ENCODE measurements at places on chromosomes 6 and 20.

GRCh38 chr6:15574486-15574885 is 88.3 kb downstream of the DTNBP1 start:
- DNase-seq = peak; percentile 12

GRCh38 chr6:43171707-43172103 is 636 bp downstream of the SRF start:
- DNase-seq = no peak

GRCh38 chr6:35489995-35490791 is 6.7 kb downstream of the TEAD3 start:
- no peak for DNase-seq

DNA sequence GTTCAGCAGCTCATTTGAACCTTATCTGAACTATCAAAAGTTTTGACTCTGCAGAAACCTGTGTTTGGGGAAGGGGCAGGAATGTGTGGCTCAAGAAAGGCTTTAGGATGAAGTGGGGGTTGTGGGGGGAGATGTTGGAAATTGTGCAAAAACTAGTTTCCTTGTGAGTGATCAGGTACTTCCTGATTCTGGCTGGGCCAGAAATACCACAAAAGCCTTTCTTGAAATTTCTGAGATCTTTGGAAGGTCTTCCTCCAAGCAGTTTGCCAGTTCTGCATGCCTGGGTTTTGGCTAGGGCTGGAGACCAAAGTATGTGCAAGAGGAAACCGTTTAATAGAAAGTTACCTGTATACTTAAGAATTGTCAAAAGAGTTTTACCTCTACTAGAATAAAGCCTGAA is 116.6 kb downstream of the BMP2 start:
- no peak for DNase-seq

GRCh38 chr20:32871627-32872160 is 13.0 kb downstream of the EFCAB8 start:
- DNase-seq = no peak

- no peak for DNase-seq
These were observed 348.3 kb upstream of the POU3F2 start for GRCh38 chr6:98486057-98486456.

GRCh38 chr20:32535316-32535952 is 49.7 kb downstream of the NOL4L start:
- no peak for DNase-seq

GRCh38 chr6:73739096-73739495 is 43.1 kb downstream of the CD109 start:
- DNase-seq = peak; percentile 76

- DNase-seq = no peak
These were observed 118.2 kb downstream of the PRIM2 start for GRCh38 chr6:57435475-57436160.

GRCh38 chr6:24547243-24547642 is 52.5 kb downstream of the ALDH5A1 start:
- no peak for DNase-seq

- DNase-seq = no peak
These were observed 108.0 kb upstream of the LRFN2 start for GRCh38 chr6:40695114-40695513.

DNA sequence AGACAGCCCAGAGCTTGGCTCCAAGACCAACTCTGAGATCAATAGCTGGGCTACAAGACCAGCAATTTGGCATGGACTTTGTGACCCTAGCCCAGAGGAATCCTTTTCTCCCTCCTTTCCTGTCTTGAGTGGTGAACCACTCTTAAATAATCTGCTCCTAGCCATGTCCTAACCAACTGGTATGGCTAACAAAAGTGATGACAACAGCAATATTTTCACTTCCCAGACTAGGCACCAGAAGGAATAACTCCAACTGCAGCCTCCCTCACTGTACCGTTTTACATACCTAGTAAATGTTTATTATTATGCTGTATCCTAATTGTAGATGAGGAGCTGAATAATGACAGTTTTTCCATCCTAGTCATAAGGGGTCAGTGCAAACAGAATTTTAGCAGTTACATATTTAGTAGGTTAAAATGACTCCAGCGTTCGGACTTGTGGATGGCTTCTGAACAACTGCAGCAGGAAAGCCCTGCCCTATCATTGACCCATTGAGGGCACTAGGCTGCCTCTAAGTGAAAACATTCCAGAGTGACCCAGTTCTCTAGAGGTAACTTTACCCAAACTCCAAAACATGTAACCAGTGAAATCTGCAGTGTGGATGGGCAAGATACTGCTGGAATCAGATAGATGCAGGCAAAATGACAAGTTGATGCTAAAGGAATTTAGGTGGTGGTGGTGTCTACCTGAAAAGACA is 77.1 kb downstream of the SH3BGRL2 start:
- no peak for DNase-seq

DNA sequence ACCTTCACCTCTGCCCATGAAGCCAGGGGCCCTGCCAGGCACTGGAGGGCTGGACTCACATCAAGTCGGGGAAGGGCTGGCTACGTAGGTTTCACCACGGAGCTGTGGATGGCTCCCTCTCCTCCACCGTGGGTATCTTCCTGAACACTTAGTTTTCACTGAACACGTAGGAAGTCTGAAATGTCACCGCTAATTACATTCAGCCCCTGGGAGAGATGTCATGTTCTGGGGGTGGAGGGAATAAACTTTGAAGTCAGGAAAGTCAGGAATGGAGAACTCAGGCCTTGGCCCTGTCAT is 6.5 kb downstream of the LHFPL5 start:
- no peak for DNase-seq

GRCh38 chr20:15710636-15711035 is 862.6 kb downstream of the KIF16B start:
- DNase-seq = no peak

- no peak for DNase-seq
These were observed 435.5 kb upstream of the NRSN1 start for GRCh38 chr6:23690453-23691049.

DNA sequence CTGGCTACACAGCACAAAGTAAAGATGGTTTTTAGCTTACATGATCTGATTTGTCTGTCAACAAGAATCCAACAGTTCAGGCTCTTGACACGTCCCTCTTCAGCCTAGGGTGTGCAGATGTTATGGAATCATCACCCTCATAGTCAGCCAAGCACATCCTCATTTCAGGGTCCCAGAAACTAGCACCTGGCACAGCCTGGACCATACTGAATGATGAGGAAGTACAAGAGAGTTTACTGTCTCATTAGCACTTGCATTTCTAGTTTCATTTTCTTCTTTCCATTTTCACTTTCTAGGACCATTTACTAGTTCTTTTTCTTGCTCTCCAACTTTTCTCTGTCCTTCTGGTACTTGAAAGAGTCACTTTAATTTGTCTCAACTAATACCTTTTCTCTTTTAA is 6.5 kb downstream of the RIPOR2 start:
- no peak for DNase-seq

DNA sequence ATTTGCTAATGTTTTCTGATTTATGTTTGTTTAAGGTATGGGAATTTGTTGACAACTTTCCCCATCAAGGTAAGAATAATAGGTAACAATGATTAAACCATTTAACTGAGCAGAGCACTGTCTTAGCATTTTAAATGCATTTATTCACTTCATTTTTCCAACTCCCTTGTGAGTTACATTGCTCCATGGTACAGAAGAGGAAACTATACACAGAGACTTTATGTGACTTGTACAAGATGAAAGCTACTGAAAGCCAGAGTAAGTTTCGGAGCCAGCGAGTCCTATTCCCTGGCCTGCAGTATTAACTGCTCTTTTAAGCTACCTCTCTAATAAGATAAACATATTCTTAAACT is 708.8 kb downstream of the HDGFL1 start:
- no peak for DNase-seq

- DNase-seq = no peak
These were observed 20.2 kb downstream of the NTSR1 start for GRCh38 chr20:62728781-62729300.

Data from kidney glomerular epithelial cell (primary cell).